ENCODE measurements at places on chromosomes 5 and 9. TPM values are rescaled to one million over a fixed set of nuclear protein-coding genes. Genes with fewer than 3 reads are reported as not detected.

The OR1N2 gene
- not detected for polyA plus RNA-seq

DNA sequence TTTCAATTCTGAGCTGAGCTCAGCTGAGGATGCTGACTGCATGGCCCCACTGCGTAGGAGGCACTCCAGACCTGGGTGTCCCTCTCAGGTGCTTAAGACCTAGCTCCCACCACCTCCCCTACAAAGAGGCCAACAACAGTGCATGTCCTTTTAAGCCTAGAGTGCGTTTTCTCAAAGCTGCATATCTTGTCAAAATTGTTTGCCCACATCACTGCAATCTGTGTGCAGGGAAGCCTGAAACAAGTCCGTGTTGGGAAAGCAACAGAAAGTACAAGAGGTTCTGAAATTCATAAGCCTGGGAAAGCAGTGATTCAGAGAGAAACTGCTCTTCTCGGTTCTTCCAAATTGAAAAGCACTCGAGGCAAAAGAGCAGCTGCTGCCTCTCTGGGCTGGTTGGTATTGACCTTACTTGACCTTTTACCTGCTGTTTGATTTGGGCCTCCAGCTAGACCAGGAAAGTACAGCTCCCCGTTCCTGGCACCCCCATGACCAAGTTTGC is 238.4 kb downstream of the NR2F1-AS1 start:
- no peaks in the 10 kb centered on the region for H3K27me3 ChIP-seq
- no peaks in the 10 kb centered on the region for H3K36me3 ChIP-seq
- H3K4me1 ChIP-seq = no peaks in the 10 kb centered on the region
- no peak overlapping the region for H3K27ac ChIP-seq
- DNase-seq = no peak

GRCh38 chr9:96436063-96436455 is 13.9 kb upstream of the HABP4 start:
- no peaks in the 10 kb centered on the region for H3K4me1 ChIP-seq
- H3K4me3 ChIP-seq = no peak overlapping the region

The RASGRF2 gene
- polyA plus RNA-seq = 0.54 TPM

GRCh38 chr9:15622318-15622971 is 69.6 kb downstream of the CCDC171 start:
- H3K27ac ChIP-seq = no peak overlapping the region
- no peaks in the 10 kb centered on the region for H3K36me3 ChIP-seq
- no peak overlapping the region for H3K4me3 ChIP-seq
- H3K27me3 ChIP-seq = no peaks in the 10 kb centered on the region
- DNase-seq = no peak

GRCh38 chr9:128341435-128341849 is 1.1 kb downstream of the SLC27A4 start:
- peak; percentile 84 for DNase-seq
- peaks cover 43% of the 10 kb centered on the region for H3K36me3 ChIP-seq
- peak overlapping the region; percentile 89 for H3K27ac ChIP-seq
- no peaks in the 10 kb centered on the region for H3K27me3 ChIP-seq
- peak overlapping the region; percentile 61 for H3K4me3 ChIP-seq

The FLT4 gene
- polyA plus RNA-seq = 5.8 TPM

Measured in small intestine (tissue), 16 donors.